ENCODE measurements at places on chromosomes 3 and 15.

DNA sequence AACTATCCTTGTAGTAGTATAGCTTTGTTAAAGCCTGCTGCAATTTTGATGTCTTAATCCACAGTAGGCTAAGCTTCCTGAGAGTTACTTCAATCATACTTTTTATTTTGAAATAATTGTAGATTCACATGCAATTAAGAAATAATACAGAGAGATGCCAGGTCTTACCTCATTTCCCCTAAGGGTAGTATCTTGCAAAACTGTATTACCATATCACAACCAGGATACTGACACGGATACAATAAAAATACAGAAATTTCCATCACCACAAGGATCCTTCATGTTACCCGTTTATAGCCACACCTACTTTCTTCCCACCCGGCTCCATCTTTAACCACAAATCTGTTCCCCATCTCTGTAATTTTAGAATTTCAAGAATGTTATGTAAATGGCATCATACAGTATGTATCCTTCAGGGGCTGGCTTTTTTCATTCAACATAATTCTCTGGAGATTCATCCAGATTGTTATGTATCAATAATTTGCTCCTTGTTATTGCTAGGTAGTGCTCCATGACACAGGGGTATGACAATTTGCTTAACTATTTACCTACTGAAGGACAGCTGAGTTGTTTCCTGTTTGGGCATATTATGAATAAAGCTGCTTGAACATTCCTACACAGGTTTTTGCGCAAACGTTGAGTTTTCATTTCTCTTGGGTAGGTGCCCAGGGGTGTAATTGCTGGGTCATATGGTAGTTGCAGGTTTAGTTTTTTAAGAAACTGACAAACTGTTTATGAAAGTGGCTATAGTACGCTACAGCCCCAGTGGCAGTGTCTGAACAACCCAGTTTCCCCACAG lies 21.6 kb downstream of the BDH1 start:
- no peak for DNase-seq

DNA sequence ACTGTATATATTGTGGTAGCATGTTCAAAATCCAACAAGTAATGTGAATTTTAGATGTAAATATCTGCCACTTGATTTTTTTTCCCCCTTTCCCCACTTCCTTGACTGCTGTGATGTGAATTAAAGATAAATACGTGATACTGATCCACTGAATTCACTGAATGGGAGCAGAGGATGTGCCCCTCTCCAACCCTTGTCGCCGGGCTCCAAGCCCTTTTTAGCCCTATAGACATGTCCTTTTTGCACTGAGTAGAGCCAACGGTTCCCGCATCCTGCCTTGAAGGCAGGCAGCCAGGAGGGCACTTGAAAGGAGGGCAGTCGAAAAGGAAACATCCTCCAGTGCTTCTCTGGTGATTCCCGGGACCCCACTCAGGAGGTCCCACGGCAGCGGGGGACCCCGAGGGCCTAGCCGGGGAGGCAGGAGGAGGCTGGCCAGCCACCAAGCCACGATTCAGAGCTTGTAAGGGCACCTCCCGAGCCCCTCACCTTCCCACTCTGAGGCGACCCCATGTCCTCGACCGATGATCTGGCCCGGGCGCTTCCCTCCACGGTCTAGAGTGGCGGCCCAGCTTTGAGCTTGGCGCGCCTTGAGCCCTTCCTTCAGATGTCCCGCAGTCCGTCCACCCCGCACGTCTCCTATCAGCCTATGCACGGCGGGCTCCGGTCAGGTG lies 901 bp upstream of the MANF start:
- DNase-seq, result peak; percentile 39

DNA sequence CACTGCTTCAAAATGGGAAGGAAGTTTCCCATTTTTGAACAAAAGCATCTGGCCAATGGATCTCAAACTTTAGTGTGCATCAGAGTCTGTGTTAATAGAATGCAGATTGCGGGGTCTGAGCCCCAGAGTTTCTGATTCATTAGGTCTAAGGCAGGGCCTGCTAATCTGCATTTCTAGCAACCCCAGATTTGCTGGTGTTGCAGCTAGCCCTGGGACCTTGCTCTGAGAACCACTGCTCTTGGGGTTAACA lies 30.7 kb upstream of the USP3 start:
- no peak for DNase-seq

DNA sequence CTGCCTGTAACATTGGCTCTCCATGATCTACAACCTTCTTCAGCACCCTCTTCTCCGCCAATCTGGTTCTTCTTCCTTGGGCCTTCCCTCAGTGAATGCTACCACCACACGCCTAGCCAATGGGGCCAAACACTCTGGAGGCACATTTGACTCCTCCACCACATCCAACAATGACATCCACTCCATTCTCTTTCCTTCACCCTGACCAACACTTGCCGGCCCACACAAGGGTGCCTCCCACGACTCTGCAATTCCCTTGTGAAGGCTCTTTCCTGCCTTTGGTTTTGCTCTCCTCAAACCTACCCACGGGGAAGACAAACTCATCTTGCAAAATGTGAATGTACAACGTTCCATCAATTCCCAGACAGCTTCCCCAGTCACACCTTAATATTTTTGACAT lies 263.8 kb downstream of the FOXP1 start:
- no peak for DNase-seq

DNA sequence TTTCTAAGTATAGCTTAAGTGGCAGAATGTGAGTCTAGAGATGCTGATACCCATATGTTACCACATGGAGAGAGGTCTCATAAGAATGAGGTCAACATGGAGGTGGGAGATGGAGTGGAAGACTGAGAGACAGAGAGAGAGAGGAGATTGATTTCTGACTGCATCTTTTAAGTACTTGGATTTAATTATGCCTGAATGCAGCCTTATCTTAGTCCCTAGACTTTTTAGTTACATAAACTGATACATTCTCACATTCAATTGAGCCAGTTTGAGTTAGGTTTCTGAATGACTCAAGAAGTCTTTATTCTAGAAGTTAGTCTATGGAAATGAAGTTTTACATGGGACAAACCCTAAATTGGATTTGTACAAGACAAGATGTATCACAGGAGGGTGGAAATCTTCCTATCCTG lies 58.5 kb upstream of the TNFSF10 start:
- no peak for DNase-seq

DNA sequence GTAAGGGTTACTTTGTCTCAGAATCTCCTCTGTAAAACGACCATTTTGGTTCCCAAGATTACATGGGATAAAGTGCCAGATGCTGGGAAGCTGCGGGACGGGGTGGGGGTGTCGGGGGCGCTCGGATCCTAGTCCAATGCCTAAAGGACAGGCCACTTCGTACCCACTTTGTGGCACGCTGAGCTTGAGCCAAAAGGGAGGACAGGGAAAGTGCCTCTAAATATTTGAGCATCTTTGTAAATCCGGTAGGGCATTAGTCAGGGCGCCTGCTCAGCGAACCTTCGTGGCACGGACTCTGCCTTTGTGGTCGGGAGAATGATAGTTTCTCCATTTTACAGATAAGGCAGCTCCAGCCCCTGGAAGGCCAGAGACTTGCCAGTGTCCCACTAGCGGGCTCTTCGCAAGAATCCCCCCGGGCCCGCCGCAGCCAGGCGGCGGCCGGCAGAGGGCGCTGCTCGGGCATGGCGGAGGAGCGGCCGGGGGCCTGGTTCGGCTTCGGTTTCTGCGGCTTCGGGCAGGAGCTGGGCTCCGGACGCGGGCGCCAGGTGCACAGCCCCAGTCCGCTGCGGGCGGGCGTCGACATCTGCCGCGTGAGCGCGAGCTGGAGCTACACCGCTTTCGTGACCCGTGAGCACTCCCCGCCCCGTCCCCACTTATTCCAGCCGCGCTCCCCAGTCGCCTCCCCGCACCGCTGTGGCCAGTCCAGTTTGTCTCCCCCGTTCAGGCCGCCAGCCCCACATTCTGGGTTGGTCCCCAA lies 1.8 kb downstream of the RCCD1 start:
- peak; percentile 78 for DNase-seq

- DNase-seq, result no peak
Measured at GRCh38 chr15:60496853-60497252, 17.9 kb upstream of the ICE2 start.
